ENCODE measurements at places on chromosomes 1 and 21.

DNA sequence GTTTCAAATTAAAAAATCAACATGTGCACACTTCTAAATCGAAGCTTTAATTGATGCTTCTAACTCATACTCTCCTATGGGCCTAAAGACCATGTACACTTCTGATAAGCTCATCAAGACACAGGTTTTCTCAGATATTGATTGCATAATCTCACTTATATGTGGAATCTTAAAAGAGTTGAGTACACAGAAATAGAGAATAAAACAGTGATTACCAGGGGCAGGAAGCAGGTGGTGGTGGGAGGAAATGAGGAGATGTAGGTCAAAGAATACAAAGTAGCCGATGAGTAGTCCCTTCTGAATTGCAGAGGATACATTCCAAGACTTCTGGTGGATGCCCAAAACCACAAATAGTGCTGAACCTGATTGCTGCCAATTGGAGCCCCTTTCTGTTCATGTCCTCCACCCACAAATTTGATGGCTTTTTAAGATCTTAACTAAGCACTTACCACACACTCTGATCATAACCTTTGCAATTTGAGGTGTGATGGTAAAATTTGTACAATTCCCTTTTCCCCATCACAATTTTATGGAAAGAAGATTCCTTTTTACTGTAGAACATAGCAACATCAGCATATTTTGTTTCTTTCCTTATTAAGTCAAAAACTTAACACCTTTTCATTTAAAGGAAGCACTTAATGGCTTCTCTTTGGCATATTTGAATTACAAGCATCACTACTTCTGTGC is 3.3 kb upstream of the CD1B start:
- DNase-seq, result no peak

- no peak for DNase-seq
These were observed 504 bp upstream of the SDHC start for GRCh38 chr1:161313554-161314200.

GRCh38 chr1:28308750-28309149 is 20.1 kb upstream of the MED18 start:
- no peak for DNase-seq

GRCh38 chr1:168509875-168510791 is 33.7 kb downstream of the XCL2 start:
- DNase-seq, result no peak

DNA sequence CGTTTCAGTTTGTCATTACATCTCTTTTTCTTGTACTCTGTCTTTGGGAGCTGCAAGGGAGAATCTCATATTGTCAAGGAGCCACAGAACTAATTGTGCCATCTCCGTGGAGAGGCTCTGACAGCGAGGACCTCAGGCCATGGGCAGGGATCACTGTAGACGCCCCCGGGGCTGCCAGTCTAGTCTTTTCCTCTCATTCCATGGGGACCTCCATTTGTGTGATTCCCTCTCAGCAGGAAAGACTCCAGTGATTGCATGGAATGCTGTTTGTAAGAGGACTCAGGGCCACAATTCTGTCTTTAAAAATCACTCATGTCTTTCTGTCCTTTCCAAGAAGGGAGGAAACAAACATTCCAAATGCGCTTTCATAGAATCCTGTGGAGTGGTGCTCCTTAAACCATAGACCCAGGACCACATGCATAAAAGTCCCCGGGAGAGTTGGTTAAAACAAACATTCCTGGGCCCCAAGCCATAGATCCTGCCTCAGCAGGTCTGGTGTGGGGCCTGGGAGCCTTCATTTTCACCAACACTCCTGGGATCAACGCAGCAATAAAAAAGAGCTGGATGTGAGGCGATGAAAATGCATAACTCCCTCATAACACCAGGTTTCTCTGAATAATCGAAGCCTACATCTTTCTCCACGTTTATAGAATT is 104.5 kb downstream of the ZP4 start:
- DNase-seq, result no peak

DNA sequence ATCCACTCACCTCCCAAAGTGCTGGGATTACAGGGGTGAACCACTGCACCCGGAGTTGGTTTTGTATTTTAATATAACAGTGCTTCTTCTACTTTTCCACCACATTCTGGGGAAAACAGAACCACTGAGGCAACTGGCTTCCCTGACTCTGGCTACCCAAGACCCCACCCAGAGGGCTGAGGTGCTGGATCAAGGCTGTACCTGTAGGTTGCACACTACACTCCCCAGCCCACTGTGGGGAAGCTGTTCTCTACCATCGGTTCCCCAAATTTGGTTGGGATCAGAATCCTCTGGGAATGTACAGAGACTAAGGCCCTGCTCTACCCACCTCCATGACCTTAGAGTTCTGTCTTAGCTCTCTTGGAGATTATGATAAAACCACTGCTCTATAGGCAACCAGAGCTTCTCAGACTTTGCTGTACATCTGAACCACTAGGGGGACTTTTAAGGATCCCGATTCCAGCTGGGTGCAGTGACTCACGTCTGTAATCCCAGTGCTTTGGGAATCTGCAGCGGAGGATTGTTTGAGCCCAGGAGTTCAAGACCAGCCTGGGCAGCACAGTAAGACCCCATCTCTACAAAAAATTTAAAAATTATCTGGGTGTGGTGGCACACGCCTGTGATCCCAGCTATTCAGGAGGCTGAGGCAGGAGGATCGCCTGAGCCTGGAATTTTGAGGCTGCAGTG is 51.6 kb downstream of the GNG4 start:
- no peak for DNase-seq

DNA sequence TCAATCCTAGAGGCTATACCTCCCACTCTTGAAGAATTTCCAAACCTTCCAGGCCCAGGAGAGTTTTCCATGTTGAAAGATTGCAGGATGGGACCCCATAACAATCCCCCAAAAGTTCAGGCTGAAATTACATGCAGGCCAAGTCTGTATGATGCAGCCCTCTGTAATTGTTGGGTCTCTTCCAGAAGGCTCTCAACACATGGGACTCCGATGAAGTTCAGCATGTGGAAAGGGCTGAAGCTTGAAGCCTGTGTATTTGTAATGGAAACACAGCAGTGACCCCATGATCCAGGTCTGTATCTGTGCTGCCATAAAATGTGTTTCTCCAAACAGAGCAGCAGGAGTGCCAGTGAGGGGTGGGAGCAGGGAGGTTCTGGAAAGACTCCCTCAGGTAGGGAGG is 202.5 kb upstream of the LYPLAL1 start:
- no peak for DNase-seq

DNA sequence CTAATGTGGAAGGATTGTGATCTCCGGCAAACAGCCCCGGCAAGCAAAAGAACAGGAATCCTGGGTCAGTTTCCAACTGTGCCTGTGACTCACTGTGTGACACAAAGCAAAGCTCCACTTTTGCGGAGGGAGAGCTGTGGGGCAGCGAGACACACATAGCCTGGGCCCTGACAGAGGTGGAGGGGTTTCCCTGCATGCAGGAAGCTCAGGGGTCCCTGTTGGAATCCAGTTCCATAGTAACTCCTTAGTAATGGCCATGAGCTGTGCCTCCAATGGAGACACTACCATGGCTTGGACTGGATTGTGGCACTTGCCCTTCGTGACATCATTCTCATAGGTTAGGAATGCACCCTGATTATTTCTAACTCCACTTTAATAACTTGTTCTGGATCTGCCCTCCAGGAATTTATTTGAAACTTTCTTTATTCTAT is 47.0 kb upstream of the ATF3 start:
- peak; percentile 45 for DNase-seq

DNA sequence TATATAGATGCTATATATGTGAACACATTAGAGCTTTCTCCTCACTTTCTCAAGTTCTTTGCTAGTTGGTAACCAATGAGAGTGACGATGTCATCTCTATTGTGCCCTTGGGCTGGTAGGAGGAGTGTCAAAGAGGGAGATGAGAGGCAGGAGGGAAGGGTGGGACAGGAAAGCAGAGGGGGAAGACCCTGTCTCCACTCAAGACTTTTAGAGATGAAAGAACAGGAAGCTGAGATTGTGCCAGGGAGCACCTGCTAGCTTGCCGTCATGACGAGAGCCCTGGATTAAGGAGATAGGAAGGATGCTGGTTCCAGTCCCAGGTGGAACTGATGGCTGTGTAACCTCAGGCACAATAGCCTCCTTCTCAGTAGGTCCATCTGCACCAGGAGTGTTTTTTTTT is 16.7 kb downstream of the CNR2 start:
- DNase-seq, result no peak

- no peak for DNase-seq
These were observed 64.8 kb downstream of the UBE2T start for GRCh38 chr1:202276920-202277319.

GRCh38 chr1:166140251-166140650 is 26.6 kb downstream of the FAM78B start:
- DNase-seq, result no peak

DNA sequence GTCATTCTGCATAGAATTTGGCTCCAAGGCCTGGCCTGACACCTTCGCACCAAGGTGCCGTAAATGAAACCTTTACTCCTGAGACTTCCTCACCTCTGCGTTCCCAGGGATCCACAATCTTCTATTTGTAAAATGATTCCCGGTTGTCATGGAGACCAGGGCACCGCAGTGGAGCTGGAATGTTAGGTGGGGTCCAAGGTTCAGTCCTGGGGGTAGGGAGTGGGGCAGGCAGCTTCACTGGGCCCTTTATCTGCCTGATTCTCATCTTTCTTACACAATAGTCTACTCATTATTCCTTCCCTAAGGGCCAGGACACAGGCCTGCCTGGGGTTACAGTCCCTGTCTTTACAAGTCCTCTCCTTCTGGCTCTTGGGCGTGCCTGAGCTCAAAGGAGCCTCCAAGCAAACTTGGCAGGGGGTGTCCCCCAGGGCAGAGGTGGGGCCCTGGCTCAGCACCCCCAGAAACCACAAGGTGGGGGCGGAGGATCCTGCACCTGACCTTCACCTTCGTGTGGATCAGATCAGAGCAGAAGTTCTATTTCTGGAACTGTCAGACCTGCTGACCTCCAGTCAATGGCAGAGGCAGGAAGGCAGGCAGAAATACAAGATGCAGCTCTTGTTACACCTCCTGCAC is 51.1 kb downstream of the RIPK4 start:
- no peak for DNase-seq

DNA sequence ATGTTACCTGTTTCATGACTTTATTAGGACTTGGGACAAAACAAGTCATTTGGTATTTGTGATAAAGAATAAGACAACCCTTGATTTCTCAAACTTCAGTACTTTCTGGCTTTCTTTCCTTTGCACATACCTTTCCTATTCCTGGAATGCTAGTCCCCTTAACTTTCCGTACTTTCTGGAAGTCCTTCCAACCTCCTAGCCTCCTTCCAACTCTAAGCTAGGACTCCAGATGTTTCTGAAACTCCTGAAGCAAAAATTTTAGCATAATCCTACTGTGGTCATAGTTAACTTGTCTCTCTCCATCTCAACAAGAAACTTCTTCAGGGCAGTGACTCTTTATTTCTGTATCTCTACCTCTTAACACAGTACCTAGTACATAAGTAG is 19.8 kb upstream of the C1orf105 start:
- no peak for DNase-seq

GRCh38 chr21:33854604-33855003 is 61.0 kb downstream of the ATP5PO start:
- no peak for DNase-seq

- DNase-seq, result peak; percentile 78
These were observed 107.7 kb upstream of the ERRFI1 start for GRCh38 chr1:8133657-8134430.

DNA sequence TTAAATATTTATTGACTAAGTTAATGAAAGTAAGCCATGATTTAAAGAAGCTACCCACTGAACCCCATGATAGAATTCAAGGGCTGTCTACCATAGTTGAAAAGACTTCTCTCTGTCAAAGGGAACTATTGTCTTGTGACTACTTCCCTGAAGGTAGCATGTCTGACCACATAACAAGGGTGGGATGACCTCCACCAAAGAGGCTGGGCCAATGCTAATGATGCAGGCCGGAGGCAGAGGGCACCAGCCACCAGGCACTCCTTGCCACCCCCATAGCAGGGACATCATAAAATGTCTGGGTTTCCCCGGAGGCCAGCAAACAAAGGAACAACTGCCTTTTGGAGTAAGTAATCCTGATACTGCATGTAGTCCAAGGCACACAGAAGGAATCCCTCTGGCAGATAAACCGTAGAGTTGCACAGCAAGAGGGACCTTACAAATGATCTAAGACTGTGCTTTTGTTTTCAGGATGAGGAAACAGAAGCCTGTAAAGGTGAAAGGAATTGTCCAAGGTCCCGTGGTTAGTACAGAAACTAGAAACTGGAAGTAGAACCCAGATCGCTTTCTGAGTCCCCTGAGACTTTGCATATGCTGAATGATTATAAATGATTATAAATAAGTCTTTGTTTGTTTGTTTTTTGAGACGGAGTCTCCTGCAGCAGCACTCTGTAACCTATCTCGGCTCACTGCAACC is 33.5 kb upstream of the ITPKB start:
- no peak for DNase-seq

DNA sequence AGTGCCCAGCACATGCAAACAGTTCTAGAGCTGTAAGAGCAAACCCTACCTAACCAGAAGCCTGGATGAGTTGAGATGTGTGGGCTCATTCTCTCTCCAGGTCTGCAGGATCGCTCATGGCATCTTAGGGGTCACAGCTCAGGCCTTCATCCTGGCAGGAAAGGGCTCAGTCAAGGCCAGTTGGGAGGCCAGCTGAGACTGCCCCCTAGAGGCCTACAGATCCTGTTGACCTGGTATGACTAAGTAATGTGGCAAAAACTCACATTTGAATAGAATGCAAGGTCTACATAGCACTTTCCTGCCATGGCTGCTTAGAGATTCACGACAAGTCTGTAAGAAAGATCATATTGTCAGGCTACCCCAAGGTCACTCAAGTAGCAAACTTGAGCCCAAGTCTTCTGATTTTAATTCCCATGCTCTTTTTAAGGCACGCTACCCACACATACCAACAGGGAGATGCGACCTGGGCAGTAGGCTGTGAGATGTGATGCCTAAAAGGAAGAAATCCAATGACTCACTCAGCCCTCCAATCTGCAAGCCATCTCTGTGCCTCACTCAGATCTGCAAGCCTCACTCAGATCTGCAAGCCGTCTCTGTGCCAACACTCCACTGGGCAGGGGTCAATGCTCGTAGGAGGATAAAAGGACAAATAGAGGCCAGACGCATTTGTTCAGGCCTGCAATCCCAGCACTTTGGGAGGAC is 5.1 kb upstream of the CAPN8 start:
- no peak for DNase-seq

- DNase-seq, result no peak
These were observed 5.6 kb downstream of the CAMK2N1 start for GRCh38 chr1:20480243-20480944.

GRCh38 chr1:244751271-244751895 is 84.1 kb upstream of the COX20 start:
- DNase-seq, result no peak

DNA sequence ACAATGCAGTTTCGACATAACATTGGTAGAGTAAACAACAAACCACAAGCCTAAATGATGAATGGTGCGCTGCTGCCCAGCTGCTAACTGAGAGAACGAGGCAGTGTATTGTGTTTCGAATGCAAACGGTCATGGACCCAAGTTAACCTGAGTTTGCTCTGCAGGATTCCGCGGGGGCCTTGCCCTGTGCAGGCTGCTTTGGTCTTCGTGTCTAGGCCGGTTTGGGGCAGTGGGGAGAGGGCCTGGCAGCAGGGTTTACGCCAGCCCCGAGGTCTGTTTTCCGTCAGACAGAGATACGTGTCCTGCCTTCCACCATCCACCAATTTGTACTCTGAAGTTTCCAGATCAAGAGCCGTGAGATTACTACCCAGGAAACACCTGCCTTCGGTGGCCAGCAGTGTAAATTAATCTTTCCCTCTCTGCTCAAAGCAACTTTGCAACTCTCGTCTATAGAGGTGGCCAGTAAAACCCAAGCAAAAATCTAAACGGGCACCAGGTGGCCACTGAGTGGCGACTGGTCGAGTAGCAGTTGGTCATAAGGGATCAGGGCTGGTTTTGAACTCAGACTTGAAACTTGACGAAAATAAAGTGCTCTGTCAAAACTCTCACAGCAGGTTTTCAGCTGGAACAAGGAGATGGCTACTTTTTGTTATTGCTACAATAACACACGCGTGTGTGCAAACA is 6.3 kb upstream of the PRDM15 start:
- DNase-seq, result no peak
